ENCODE measurements at places on chromosomes 3 and 15. TPM values are rescaled to one million over a fixed set of nuclear protein-coding genes. Genes with fewer than 3 reads are reported as not detected.

GPR62 gene
- polyA plus RNA-seq, result 0.18 TPM

ACTC1 gene
- polyA plus RNA-seq, result 31.2 TPM

LRRC34 gene
- 32.8 TPM for polyA plus RNA-seq

CALML4 gene
- polyA plus RNA-seq, result 10.5 TPM

BUB1B gene
- 53.9 TPM for polyA plus RNA-seq

BTLA gene
- polyA plus RNA-seq, result 0.50 TPM

AHSG gene
- polyA plus RNA-seq, result 1.5 TPM

GPR87 gene
- not detected for polyA plus RNA-seq

TLR9 gene
- 0.20 TPM for polyA plus RNA-seq

GOLGA8K gene
- polyA plus RNA-seq, result 8.2 TPM

- peak; percentile 35 for DNase-seq
- H3K27ac ChIP-seq, result peak overlapping the region; percentile 95
Observed at GRCh38 chr15:66294157-66294931, 976 bp downstream of the DIS3L start.

GRCh38 chr3:14434126-14434497 is 31.7 kb downstream of the SLC6A6 start:
- H3K4me1 ChIP-seq, result peaks cover 4% of the 10 kb centered on the region
- no peak overlapping the region for H3K4me3 ChIP-seq
- no peaks in the 10 kb centered on the region for H3K36me3 ChIP-seq
- H3K27ac ChIP-seq, result no peak overlapping the region

- no peak overlapping the region for H3K4me3 ChIP-seq
- DNase-seq, result no peak
- no peaks in the 10 kb centered on the region for H3K4me1 ChIP-seq
- H3K36me3 ChIP-seq, result no peaks in the 10 kb centered on the region
- no peak overlapping the region for H3K27ac ChIP-seq
- H3K27me3 ChIP-seq, result no peaks in the 10 kb centered on the region
Observed at GRCh38 chr15:49742381-49742780, 121.5 kb downstream of the DTWD1 start.

- H3K4me3 ChIP-seq, result no peak overlapping the region
- no peaks in the 10 kb centered on the region for H3K36me3 ChIP-seq
- no peak overlapping the region for H3K27ac ChIP-seq
- no peaks in the 10 kb centered on the region for H3K27me3 ChIP-seq
- H3K4me1 ChIP-seq, result peaks cover 11% of the 10 kb centered on the region
Observed at GRCh38 chr3:183180110-183180783, 17.7 kb upstream of the LAMP3 start.

DNA sequence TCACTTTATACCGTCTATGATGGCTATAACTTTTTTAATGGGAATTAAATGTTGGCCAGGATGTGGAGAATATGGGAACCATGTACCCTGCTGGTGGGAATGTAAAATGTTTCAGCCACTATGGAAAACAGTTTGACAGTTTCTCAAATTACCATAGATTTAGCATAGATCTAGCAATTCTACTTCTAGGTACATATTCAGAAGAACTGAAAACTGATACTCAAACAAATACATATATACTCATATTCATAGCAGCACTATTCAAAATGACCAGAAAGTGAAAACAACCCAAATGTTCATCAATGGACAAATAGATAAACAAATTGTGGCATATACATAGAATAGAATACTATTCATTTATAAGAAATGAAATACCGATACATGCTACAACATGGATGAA is 539.4 kb downstream of the IGSF11 start:
- peaks cover under 1% of the 10 kb centered on the region for H3K4me1 ChIP-seq
- no peak overlapping the region for H3K27ac ChIP-seq
- H3K4me3 ChIP-seq, result no peak overlapping the region
- no peaks in the 10 kb centered on the region for H3K36me3 ChIP-seq
- no peak for DNase-seq
- no peaks in the 10 kb centered on the region for H3K27me3 ChIP-seq

GRCh38 chr3:158912188-158912587 is 110.3 kb downstream of the MFSD1 start:
- no peak for DNase-seq
- H3K4me1 ChIP-seq, result no peaks in the 10 kb centered on the region
- no peaks in the 10 kb centered on the region for H3K27me3 ChIP-seq
- H3K36me3 ChIP-seq, result no peaks in the 10 kb centered on the region
- no peak overlapping the region for H3K4me3 ChIP-seq

- no peak for DNase-seq
- H3K36me3 ChIP-seq, result no peaks in the 10 kb centered on the region
- H3K4me1 ChIP-seq, result no peaks in the 10 kb centered on the region
- H3K4me3 ChIP-seq, result no peak overlapping the region
Observed at GRCh38 chr3:148924562-148924961, 59.5 kb downstream of the CPA3 start.

- peaks cover 19% of the 10 kb centered on the region for H3K4me1 ChIP-seq
- H3K4me3 ChIP-seq, result no peak overlapping the region
- no peaks in the 10 kb centered on the region for H3K36me3 ChIP-seq
Observed at GRCh38 chr3:128320551-128321340, 145.9 kb downstream of the DNAJB8 start.

DNA sequence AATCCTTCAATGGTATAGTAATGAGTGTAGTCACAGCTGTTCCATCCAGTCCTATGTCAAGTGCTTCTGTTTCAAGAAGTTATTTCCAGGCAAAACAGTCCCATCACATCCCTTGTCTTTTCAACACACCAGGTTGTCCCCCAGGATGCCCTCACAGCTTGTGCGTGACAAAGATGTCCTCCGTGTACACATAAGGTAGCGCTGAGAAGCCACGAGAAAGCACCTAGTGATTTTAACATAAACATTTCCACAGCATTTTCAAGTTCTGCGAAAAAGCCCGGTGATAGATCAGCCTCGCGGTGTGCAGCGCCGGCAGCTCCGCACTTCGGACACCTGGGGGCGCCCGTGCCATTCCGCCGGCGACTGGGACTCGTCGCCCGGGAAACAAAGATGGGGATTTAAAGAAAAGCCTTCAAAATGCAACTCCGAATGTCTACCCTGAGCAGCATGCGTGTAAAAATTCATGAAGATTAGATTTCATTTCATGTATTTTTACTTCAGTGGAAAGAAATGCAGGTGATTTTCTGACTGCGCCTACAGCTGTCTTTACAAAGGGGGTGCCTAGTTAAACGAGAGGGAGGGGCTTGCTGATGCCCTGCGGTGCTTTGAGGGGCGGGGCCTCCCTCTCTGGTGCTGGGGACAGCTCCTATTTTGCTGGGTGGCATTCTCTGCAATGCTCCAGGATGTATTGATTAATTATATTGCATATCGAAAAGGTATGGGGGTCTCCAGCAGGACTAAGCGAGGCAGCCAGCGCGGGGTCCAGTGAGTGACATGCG is 49.9 kb downstream of the KY start:
- no peak overlapping the region for H3K27ac ChIP-seq
- peak; percentile 79 for DNase-seq
- no peaks in the 10 kb centered on the region for H3K27me3 ChIP-seq
- H3K4me3 ChIP-seq, result peak overlapping the region; percentile 24
- peaks cover 6% of the 10 kb centered on the region for H3K4me1 ChIP-seq

DNA sequence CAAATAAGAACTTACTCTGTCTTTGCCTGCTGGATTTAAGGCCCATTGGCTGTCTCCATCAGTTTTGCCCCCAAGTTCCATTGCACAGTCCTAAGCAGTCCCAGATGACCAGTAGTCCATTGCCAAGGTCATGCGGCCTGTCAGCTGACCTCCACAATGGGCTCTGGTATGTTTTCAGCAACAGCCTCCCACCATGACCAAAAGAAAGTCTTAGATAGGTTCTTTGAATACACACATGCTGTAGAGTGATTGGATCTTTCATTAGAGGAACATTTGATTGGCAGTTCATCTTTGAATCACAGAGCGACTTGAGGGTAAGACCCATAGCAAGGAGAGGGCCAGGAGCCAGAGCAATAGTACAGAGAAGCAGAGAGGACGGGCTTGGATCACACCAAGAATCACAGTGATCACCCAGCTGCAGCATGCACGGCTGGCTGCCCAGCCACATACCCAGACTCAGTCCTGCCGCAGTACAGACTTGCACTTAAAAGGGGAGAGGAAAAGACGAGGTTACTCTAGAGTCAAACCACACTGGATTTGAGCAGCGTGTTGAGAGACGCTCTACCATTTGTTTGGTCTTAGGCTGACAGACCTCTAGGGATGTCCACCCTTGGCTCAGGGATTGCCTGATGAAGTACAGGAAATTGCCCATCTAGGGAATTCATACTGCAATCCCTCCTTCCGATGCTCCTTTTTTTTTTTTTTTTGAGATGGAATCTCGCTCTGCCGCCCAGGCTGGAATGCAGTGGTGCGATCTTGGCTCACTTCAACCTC is 50.4 kb downstream of the APH1B start:
- H3K36me3 ChIP-seq, result no peaks in the 10 kb centered on the region
- H3K4me3 ChIP-seq, result no peak overlapping the region
- peaks cover 3% of the 10 kb centered on the region for H3K4me1 ChIP-seq
- no peak for DNase-seq

DNA sequence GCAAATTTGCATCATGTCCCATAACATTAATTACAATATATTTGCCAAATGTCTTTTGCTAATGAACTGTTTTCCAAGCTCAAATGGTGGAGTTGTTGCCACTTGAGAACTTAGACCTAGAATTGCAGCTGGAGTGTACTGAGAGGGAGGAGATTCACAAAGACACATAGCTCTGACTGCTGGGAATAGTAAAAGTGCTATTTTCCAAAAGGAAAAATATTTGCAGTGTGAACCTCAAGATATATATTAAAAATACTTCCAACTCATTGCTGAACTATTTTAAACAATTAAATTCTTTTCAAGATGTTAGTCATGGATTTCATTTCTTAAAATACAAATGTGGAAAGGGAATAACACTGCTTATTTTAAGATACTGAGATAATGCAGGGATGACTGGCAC is 666.8 kb upstream of the ARPP21 start:
- H3K27me3 ChIP-seq, result no peaks in the 10 kb centered on the region
- no peak overlapping the region for H3K27ac ChIP-seq
- H3K4me1 ChIP-seq, result no peaks in the 10 kb centered on the region

DNA sequence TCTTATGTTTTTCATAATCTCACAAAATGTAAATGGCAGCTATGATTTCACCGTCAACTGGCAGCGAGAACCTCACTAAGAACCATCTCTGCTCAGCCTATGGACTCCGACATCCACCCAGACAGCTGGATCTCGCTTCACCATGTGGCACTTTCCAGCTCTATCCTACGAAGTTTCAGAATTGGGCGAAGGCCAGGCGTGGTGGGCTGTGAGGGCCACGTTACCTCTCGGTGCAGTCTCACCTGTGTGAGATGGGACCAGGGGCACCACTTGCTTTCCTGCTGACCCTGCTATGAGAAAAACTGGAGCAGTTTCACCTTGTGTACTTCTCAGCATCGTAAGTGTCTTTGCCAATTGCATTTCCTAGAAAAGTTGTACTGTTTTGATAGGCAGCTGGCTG is 32.3 kb downstream of the CHDH start:
- H3K36me3 ChIP-seq, result no peaks in the 10 kb centered on the region
- H3K4me3 ChIP-seq, result no peak overlapping the region
- no peak overlapping the region for H3K27ac ChIP-seq
- DNase-seq, result peak; percentile 6

DNA sequence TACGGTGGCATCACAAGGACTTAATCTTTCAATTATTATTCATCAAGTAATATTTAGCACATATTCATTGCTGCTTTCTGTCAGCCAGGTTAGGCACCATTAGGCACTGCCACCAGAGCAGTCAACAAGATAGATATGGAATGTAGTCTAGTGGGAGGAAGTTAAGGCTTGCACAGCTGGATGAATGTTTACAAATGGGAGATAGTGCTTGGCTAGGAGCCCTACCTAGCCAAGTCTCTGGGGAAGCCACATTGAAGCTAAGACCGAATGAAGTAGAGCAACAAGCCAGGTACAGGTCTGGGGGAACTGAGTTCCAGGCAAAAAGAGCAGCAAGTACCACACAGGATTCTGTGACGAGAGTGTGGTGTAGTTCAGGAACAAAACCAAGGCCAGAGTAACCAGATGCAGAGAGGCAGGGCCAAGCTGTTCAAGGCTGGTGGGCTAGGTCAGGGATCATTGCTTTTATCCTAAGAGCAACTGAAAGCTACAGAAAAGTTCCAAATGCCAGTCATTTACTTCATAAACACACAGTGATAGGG is 33.4 kb upstream of the SCAANT1 start:
- H3K4me3 ChIP-seq, result no peak overlapping the region
- DNase-seq, result no peak
- no peaks in the 10 kb centered on the region for H3K27me3 ChIP-seq
- H3K27ac ChIP-seq, result no peak overlapping the region
- H3K4me1 ChIP-seq, result peaks cover 4% of the 10 kb centered on the region
- H3K36me3 ChIP-seq, result no peaks in the 10 kb centered on the region

DNA sequence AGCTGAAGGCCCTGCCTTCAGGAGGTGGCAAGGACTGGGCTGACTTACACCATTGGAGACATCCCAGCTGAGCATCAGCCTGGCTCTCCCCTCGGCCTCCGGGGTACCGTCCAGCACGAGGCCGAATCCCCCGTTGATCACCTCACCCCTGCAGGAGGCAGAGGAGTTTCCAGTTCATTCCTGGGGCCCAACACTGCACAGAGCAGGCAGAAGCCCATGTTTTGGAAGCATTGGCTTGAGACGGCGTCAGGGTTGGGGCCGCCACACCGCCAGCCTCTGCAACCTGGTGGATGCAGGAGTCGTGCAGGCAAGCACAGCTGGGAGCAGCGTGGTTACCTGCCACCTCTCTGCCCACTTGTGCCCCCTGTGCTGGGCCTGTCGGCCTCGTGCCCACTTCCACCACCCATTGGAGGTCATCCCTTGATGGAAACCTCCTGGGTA is 7.7 kb upstream of the ZXDC start:
- H3K27me3 ChIP-seq, result no peaks in the 10 kb centered on the region
- H3K4me3 ChIP-seq, result no peak overlapping the region
- no peak overlapping the region for H3K27ac ChIP-seq
- no peaks in the 10 kb centered on the region for H3K36me3 ChIP-seq
- no peak for DNase-seq

DNA sequence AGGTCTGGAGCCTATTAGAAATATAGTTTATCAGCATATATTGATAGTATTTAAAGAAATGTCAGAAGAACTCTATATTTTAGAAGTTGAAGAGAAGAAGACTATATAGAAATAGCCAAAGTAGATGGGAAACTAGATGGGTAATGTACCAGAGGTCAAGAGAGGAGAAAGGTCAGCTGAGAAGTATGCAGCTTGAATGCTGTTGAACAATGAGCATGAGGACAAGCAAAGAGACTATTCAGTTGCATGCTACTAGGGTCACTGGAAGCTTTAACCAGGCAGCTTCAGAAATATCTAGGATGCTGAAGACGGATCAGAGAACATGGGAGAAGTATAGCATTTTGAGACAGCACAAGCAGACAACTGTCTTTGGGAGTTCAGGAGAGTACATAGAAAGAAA is 19.6 kb upstream of the TIPARP start:
- no peak overlapping the region for H3K27ac ChIP-seq
- no peak for DNase-seq
- no peak overlapping the region for H3K4me3 ChIP-seq
- H3K27me3 ChIP-seq, result no peaks in the 10 kb centered on the region
- no peaks in the 10 kb centered on the region for H3K36me3 ChIP-seq
- no peaks in the 10 kb centered on the region for H3K4me1 ChIP-seq

- peak overlapping the region; percentile 34 for H3K4me3 ChIP-seq
- H3K4me1 ChIP-seq, result peaks cover 20% of the 10 kb centered on the region
- no peak for DNase-seq
- no peaks in the 10 kb centered on the region for H3K27me3 ChIP-seq
- H3K36me3 ChIP-seq, result no peaks in the 10 kb centered on the region
Observed at GRCh38 chr15:96344706-96345559, 14.4 kb downstream of the NR2F2 start.

GRCh38 chr15:80822676-80823075 is 43.5 kb downstream of the CEMIP start:
- no peak for DNase-seq
- no peak overlapping the region for H3K27ac ChIP-seq
- H3K4me1 ChIP-seq, result no peaks in the 10 kb centered on the region
- no peaks in the 10 kb centered on the region for H3K36me3 ChIP-seq
- H3K4me3 ChIP-seq, result no peak overlapping the region

All from testis (tissue), 5 donors.